Renal cortical epithelial cell (primary cell): ENCODE measurements at places on chromosomes 3 and 15.
A peak's percentile ranks its signal among the peaks of the same experiment; 100 is the strongest.

GRCh38 chr3:65348398-65348995 lies 660.7 kb upstream of the ADAMTS9 start:
- DNase-seq, result peak; percentile 10

DNA sequence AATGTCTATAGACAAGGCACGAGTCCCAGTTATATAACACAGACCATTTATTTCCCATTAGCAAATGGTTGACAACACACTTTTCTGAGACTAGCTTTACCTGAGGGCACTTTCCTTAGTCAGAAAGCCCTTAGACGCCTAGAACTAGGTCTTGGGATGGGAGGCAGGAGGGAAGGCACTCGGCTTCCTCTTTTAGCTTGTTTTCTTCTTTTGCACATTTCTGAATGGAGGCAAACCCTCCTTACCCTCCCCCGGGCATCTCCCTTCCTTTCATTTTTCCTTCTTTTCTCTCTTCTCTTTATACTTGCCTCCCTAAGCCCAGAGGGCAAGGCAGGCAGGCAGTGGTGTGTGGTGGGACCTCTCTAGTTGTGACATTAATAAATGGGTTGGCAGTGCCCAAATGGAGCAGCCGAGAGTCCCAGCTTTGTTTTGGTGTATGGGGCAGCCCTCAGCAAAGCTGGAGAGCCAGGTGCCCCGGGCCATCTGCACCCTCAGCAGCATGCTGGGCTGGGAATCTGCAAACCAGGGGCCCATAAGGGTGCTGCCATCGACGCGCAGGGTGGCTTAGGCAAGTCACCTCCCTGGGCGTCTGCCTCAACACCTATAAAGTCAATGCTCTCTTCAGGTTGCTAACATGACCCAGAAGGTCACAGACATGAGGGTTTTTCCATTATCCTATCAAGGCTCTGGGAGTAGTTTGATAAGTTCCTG lies 21.1 kb upstream of the BCL2L10 start:
- no peak for DNase-seq

- DNase-seq, result peak; percentile 10
Observed at GRCh38 chr15:65660927-65661326, 39.2 kb downstream of the SLC24A1 start.

GRCh38 chr15:89827829-89828228 lies 13.2 kb upstream of the ANPEP start:
- DNase-seq, result no peak

- DNase-seq, result no peak
Observed at GRCh38 chr3:158347966-158348365, 223.0 kb upstream of the MLF1 start.

DNA sequence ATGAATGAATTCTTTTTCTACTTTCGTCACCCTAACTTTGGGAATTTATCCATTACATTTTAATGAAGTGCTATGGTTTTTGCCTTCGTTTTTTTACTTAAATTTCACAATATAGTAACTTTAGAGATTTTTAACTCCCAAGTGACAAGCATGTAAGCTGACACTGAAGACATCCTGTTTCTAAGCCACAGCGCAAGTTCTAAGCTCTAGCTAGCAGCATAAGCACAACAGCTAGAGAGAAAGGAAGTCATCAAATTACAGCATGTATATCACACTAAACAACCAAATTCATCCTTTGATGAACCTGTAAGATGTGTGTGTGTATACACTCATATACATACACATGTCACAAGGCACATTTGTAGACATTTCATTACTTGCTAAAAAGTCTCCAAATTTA lies 119.3 kb downstream of the P3H2 start:
- DNase-seq, result no peak

DNA sequence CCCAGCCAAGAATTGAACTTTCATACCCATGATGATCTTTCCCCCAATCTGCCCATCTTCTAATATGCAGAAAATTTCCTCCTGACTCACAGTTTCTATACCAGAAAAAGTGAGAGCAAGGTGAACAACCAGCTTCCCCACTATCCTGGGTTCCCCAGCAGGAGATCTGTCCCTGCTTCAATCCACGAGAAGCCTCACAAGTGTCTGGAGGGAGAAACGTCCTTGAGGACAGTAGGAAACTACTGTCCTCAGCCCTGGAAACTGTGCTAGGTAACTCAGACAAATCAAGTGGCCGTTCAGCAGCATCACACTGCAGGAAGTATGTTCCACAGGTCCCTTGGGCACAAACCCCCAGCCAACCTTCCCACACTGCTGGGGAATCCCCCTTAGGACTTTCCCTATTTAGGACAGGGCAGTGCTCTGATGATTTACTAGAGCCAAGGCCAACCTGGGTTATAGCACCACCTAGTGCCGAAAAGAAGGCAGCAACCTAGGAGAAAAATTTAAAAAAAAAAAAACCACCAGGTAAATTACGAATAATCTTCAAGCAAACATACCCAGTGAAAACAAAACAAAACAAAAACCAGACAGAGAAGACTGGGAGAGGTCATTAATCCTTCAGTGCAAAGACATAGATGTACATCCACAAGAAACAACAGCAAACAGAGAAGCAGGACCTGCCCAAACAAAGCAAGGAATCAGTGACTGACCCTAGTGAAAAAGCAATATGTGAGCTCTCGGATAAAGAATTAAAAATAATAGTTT lies 36.0 kb downstream of the MORC1 start:
- DNase-seq, result peak; percentile 77

- no peak for DNase-seq
Observed at GRCh38 chr15:100772478-100772877, 107.2 kb upstream of the ALDH1A3 start.

DNA sequence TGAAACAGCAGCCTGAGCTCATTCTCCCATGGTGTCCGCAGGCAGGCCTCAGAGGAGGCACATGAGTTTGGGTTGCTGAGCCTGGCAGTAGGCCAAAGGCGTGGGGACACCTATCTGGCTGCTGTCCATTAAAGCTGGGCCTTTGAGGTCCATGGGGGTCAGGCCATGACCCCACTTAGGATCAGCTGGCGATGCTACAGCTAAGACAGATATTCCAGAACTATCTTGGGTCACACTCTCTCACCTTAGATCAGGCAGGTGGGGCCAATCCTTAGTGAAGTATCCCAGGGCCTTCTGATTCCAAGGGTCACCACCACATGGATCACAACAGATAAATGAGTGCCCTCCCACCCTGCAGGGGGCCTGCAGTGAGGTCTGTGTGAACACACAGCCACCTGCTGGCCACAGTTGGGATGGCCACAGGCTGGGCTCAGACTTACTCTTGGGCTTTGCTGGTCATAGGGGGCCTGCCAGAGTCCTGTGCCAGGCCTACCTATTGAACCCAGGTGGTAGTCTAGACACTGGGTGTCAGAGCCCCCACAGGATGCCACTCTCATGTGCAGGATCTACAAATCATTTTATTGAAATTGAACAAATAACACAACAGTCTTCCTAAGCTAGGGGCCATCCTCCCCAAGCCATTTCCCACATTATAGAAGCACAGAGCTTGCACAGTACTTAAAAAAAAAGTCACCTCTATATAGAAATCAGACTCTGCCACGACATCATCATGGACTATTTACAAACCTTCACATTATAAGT lies 2.0 kb upstream of the HYAL2 start:
- peak; percentile 45 for DNase-seq

DNA sequence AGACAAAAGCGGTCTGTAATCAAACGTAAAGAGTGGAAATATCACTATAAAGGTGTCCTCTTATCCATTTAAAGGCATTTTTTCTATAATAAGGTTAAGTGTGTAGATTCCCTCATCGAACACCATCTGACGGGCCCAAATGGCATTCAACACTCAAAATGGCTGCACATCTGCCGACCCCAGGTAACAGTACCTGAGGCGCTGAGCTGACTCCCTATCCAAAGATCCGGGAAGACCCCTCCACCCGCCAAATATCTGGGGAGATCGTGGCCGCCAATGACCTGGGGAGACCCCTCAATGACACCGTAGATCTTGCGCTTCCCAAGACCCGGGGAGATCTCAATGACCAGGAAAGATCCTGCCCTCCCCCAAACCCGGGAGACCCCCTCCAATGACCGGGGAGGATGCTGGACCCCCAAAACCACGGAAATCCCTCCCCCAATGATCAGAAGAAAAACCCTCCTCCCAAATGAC lies 476 bp downstream of the IP6K2 start:
- DNase-seq, result no peak

- no peak for DNase-seq
Observed at GRCh38 chr15:77500989-77501388, 80.3 kb downstream of the HMG20A start.

- peak; percentile 74 for DNase-seq
Observed at GRCh38 chr3:153038779-153039178, 123.2 kb upstream of the RAP2B start.

- no peak for DNase-seq
Observed at GRCh38 chr3:129575233-129575996, 31.1 kb downstream of the PLXND1 start.

DNA sequence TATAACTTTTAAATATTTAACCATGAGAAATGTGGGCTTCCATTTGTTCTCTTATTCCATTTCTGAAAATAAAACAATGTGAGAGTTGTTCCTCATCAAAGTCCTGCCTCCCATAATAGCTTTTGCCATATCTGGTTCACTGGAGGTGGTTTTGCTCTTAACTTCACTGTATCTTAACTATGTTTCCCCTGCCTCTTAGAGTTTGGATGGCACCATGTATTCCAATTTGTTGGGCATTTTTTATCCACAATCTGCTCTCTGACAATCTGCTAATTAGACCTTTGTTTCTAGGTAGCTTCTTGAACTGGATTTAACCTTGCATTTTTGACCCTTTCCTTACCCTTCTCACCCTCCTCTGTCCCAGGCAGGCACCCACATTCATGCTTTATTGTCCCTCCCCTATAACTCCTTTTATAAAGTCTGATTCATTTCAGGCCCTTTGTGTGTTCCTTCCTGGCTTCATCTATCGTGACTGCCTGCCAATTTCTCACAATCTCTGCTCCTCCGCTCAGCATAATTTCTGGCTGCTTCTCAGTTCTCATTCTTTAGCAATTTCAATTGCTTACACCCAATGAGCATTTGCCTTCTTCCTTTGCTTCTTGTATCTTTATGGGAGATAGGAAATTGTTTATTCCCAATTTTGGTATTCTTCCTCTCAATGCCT lies 144.2 kb upstream of the ARHGEF26 start:
- DNase-seq, result no peak

DNA sequence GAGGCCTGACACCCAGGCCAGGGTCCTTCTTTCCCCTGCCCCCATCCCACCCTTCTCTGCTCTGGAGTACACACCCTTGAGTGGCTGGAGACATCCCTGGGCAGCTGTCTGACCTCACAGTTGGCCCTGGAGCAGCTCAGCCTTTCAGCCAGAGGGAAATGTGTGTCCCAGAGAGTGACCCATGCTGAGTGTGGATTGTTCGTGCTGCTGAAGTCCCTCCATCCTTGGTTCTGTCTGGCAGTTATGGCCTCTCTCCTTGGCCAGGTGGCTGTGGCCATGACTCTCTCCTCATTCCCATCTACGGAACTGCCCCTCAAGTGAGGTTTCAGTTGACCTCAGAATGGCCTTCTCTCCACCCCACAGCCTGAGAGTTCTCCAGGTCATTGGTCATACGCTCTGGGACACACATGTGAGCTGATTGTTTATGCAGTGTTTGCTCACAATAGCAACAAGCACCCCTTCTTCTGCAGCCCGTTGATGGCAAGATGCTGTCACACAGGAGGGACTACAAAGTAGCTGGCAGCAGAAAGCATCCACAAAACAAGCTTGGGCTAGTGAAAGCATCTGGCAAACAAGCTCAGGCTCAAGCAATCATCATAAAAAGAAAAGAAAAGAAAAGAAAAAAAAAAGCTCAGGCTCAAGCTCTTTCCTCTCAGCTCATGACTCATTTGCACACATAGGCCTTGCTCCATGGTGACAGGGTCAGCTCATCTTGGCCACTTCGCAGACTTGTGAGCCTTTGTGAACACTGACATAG lies 55.3 kb upstream of the ITGA11 start:
- peak; percentile 54 for DNase-seq

DNA sequence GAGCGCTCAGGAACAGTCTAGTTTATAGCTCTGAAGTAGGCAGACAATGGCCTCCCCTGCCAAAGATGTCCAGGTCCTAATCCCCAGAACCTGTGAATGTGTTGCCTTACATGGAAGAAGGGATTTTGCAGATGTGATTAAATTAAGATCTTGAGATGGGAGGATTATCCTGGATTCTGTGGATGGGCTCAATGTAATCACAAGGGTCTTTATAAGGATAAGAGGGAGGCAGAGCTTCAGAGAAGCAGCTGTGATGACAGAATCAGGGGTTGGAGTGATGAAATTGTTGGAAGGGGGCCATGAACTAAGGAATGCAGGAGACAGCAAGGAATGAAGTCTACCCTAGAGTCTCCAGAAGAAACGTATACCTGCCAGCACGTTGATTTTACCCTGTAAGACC lies 14.0 kb upstream of the GK5 start:
- no peak for DNase-seq

DNA sequence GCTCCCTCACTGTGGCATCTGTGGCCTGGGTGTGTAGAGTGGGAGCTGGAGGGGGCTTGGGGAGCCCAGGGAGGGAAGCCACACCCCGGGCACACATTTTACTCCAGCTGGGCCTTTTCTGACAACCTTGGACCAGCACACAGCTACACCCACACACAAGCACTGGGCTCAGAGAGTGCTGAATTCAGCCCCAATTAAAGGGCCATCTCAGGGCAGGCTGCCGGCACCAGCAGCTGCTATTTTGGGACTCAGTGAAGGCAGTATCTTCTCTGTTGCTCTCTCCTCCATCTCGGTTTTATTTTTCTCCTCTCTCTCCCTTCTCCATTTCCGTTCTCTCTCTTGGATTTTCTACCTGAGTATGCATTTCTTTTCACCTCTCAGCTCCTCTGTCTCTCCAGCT lies 19.1 kb upstream of the TBC1D21 start:
- no peak for DNase-seq

- no peak for DNase-seq
Observed at GRCh38 chr3:114452256-114452655, 158.4 kb downstream of the TIGIT start.

- no peak for DNase-seq
Observed at GRCh38 chr3:64890006-64890405, 202.2 kb upstream of the ADAMTS9 start.

- no peak for DNase-seq
Observed at GRCh38 chr15:58383876-58384275, 47.9 kb upstream of the LIPC start.

GRCh38 chr3:10774129-10774670 lies 41.8 kb upstream of the SLC6A11 start:
- DNase-seq, result no peak

GRCh38 chr3:45453083-45453482 lies 64.7 kb downstream of the LARS2 start:
- DNase-seq, result no peak

GRCh38 chr3:137041251-137041650 lies 83.5 kb downstream of the IL20RB start:
- DNase-seq, result no peak

- DNase-seq, result no peak
Observed at GRCh38 chr3:16113704-16114103, 60.8 kb upstream of the GALNT15 start.

- peak; percentile 29 for DNase-seq
Observed at GRCh38 chr3:125310623-125311081, 64.5 kb downstream of the ZNF148 start.

DNA sequence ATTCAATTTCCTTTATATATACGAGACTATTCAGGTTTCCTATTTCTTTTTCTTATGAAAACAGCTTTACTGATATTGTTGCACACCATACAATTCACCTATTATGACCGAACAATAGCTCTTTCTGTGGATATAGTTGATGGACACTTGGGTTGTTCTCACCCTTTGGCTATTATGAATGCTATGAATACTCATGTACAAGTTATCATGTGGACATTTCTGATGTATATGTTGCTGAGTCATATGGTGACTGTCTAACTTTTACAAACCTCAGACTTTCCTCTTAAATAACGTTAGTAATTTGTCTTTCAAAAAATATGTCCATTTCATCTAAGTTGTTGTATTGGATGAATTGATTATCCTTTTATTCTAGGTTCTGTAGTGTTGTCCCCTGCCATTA lies 15.7 kb upstream of the USF3 start:
- no peak for DNase-seq
